Right ventricle myocardium inferior (tissue), 1 donor: ENCODE measurements at places on chromosomes 11 and 22. TPM values are rescaled to one million over a fixed set of nuclear protein-coding genes. Genes with fewer than 3 reads are reported as not detected.

DNA sequence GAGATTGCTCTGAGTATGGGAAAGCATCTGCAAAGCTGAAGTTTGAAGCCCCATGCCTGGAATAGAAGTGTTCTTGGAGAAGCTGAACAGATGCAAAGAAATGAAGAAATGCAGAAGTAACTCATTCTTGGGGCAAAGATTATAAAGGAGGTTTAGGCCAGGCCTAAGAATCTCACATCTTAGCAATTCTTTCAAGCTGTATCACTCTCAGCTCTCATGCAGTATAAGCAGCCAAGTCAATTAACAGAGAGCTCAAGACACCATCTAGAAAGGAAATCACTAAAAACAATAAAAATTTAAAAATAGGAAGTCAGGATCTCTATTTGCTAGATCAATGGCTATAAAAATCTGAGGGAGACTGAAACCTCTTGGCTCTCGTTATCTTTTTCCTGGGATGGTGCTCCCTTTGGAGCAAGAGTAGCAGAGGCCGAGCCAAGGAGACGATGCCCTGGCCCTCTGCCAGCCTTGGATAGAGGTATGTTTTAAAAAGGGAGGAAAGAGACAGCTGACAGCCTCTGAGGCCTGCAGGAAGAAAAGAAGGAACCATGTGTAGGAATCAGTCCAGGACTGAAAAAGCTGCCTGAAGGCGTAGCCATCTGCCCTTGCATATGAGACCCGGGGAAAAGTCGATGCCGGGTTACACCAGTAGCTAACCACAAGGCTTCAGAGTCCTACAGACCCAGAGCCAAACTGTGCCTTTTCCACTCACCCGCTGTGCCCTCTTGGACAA is 229.8 kb downstream of the BLID start:
- DNase-seq = no peak

DNA sequence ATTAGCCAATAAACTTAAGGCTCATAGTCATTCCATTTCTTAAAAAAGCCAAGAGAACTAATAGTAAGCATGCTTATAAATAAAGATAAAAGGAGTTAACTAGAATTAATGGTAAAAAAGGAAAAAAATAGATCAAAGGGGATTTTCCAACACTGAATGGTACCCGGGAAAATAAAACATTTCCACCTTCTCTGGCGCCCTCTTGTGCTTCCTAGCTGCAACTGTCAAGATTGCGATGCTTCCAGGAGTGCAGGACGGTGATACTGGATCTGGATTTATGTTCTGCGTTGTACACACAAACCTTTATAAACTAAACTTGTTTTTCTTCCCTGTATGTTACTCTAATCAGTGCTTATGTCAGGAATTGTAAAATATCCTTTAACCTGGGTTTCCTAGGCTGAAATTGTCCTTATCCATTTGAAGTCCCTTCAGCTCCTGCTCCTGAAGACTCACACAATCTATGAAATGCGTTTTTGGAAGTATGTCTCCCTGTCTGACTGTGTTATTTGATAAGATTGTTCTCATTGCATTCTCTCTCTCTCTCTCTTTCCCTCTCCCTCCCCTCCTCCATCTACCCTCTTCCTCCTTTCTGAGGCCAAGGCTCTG is 9.6 kb upstream of the HTATIP2 start:
- no peak for DNase-seq

DNA sequence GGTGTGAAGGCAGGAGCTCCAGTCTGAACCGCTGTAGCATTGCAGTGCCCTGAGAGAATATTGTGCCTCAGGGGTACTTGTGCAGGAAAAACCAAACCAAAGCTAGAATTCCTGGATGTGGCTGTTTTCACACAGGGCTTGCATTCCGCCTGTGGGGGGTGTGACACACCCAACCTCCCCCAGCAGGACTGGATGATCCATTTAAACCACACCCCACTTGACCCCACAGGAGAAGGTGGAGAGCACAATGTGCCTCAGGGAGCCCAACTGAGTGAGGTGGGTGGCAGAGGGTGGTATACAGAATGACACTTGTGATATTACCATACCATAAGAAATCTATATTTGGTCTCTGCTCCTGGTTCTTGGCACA is 66.9 kb upstream of the SLC22A12 start:
- no peak for DNase-seq

DNA sequence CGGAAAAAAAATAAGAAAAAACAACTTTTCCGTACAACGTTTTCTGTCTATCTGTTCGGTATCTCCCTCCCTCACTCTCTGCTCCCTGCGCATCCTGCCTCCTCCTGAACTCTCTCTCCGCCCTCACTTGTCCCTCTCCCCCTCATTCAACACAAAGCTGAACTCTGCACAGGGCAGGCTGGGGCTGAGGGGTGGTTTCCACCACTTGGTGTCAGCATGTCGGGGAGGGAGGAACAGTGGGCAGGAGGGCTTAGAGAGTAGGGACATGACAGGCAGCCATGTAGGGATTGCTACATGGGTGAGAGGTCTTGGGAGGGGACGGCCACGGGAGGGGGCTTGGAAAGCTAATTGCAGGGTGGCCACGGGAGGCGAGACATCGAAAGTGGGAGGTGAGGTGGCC is 17.6 kb downstream of the SLC22A12 start:
- DNase-seq = peak; percentile 4

DNA sequence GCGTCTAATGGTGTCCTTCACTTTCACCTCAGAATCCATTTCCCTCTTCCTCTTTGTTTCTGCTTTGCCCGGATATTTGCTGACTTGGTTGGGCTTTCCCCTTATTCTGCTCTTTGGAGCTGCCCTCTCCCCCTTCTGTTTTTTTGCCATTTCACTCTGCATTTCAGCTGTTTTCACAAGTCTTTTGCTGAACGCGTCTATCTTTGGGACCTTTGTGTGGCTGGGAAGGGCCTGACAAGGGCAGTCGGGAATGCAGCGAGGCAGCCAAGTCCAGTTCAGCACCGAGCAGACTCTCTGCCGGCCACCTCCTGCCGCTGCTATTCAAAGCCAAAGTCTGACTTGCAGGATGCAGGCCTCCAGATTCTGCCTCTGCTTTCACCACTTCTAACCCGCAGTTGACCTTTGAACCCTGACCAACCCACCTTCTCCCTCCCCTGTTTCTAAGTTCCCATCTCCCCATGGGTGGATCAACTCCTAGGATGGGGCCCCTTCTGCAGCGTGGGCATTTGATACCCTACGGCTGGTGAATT is 38.2 kb downstream of the FEZ1 start:
- DNase-seq = peak; percentile 85

- peak; percentile 82 for DNase-seq
Observed at GRCh38 chr22:50148991-50149721, 21.4 kb upstream of the PANX2 start.

DNA sequence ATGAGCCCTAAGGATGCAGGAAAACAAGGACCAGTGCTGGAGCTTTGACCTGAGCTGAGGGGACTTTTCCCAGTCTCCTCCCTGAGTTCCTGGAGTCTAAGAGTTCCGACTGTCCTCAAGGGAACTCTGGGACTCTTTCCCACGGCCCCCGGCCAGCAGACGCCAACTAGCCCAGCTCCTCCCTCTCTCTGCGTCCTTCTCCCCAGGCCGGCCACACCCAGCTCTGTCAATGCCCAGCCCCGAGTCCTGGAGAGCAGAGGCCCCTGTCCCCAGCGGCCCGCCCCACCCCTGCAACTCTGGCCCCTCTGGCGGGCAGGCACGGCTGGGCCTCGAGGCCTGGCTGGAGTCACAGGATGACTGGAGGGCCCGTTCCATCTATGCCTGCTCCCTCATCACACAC is 29.8 kb downstream of the NECTIN1 start:
- DNase-seq = peak; percentile 87

GRCh38 chr11:127454856-127455255 is 454.3 kb upstream of the KIRREL3 start:
- DNase-seq = no peak

GRCh38 chr11:90252053-90252452 is 29.2 kb upstream of the CHORDC1 start:
- no peak for DNase-seq

- no peak for DNase-seq
Observed at GRCh38 chr11:79258576-79258975, 182.3 kb downstream of the TENM4 start.

GRCh38 chr11:111555255-111555654 is 14.7 kb downstream of the LAYN start:
- DNase-seq = no peak

DNA sequence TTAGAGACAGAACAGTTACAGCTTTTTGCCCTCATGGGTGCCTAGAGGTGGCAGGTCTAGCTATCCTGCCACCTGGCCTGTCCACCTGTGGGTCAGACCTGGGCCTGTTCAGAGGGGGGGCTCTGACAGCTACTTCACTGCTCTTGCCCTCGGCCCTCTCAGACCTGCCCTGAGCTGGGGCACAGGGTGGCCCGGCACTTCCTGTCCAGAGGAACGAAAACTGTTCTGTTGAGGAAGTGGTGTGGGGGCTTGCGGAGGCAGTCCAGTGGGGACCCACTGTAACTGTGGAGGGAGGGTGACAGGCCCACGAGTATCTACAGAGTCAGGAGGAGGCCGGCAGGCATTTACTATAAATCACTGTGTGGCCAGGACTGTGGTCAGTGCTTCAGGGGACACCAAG is 16.2 kb downstream of the TESMIN start:
- DNase-seq = no peak

- DNase-seq = no peak
Observed at GRCh38 chr22:46806794-46807193, 44.3 kb downstream of the TBC1D22A start.

- peak; percentile 76 for DNase-seq
Observed at GRCh38 chr22:46829941-46830715, 67.7 kb downstream of the TBC1D22A start.

DNA sequence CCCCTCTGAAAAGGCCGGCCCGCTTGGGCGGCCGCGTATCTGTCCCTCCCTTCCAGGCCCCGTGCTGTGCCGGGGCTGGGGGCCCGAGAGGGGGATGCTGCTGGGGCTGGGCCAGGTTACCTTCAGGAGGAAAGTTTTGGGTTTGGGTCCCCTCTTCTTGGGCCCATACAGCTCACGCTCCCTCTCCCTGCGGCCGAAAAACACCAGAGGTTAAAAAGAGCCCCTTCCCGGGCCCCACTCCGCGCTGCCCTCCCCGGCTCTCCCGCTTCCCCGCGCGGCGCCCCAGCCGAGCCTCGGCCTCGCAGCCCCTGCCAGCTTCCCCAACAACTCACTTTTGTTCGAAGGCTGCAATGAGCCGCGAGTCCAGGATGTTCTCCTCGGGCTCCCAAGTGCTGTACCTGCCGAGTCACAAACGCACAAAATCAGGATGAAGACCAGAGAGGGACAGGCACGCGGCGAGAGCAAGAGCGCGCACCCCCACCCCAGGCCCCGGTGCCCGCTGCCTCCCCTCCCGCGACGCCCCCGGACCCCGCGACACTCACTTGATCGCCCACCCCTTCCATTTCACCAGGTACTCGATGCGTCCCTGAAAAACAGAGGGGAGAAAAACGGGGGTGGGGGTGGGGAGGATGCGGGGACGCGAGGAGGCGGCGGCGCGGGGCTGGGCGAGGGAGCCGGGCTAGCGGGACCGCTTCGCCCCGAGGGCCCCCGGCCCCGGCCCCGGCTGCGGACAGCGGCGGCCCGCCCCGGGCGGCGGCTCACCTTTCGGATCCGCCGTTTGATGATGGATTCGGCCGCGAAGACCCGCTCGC is 450 bp downstream of the CBX6 start:
- DNase-seq = peak; percentile 73

- DNase-seq = no peak
Observed at GRCh38 chr11:61727401-61727811, 25.0 kb upstream of the MYRF start.

DNA sequence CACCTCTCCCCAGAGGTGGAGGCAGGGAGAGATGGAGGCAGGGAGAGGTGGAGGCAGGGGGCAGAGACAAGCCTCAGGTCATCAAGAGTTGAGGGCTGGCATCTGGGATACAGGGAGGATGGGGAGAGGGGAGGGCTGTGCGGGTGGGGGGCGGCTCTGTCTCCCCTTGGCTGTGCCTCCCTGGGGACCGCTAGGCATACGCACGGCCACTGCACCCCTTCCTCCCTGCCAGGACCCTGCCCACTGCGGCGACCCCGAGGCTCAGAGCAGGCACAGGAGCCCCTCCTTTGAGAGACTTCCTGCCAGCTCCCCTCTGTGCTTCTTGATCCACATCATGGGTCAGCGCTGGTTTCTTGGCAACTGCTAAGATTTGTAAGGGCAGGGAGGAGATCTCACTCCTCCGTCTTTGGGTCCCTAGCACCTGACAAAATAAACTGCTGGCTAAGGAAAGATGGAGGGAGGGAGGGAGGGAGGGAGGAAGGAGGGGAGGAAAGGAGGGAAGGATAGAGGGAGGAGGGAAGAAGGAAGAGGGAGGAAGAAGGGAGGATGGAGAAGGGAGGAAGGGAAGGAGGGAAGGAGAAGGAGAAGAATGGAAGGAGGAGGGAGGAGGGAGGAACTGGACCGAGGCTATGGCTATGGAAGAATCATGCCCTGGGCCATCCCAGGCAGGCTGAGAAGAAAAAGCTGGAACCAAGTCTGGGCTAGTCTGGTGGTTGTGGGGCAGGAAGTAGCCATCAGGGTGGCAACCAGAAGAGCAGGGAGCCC is 18.5 kb downstream of the PRR33 start:
- no peak for DNase-seq

DNA sequence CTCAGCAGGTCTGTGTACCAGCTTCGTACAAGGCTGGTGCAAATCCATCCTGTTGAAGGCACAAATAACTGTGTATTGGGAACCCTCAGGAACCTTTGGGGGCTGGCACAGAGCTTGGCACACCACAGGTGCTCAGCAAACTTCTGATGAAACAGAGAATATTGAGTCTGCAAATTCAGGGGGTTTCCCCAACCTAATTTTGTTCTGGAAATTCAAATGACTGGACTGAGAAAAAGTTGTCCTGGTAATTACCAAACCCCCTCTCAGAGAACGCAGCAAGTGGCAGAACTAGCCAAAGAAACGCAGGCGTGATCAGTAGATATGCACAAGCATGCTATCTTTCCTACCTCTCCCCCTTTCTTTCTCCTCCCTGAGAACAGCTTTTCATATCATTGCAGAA is 47.6 kb downstream of the LIF start:
- no peak for DNase-seq

DNA sequence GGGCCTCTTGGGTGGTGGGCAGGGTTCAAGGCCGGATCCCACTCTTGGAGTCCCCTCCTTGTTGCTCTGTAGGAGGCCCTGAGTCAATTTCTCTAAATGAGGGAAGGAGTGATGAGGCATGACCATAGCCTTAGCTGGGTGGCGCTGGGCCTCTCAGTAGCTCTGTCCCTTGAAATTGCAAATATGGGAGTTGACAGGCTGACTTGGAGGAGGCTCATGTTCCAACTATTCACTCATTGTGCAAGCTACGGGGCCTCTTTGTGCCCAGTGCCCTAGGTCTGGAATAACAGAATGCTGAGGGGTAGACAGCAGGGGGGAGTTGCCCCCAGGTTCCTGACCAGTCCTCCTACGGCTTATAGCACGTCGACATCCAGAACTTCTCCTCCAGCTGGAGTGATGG is 8.0 kb downstream of the SELENOM start:
- DNase-seq = peak; percentile 22

GRCh38 chr22:27258616-27259172 is 542.9 kb downstream of the MN1 start:
- DNase-seq = no peak

- no peak for DNase-seq
Observed at GRCh38 chr11:70066628-70067027, 11.5 kb upstream of the ANO1 start.

GRCh38 chr11:81987829-81988472 is 745.7 kb downstream of the FAM181B start:
- DNase-seq = no peak

SCGB1A1 gene
- total RNA-seq = not detected

MUC15 gene
- not detected for total RNA-seq

LRRC56 gene
- 0.16 TPM for total RNA-seq

MN1 gene
- total RNA-seq = 5.3 TPM

SEPTIN3 gene
- total RNA-seq = 0.08 TPM

CASP4 gene
- 15.1 TPM for total RNA-seq

RHOD gene
- total RNA-seq = 62.5 TPM

INS gene
- total RNA-seq = not detected

NPAS4 gene
- total RNA-seq = not detected

MRGPRE gene
- total RNA-seq = not detected

KCNJ4 gene
- 16.0 TPM for total RNA-seq

RTN4RL2 gene
- total RNA-seq = 1.6 TPM
